Naive B cell (primary cell): ENCODE measurements at places on chromosomes 1 and 21.

DNA sequence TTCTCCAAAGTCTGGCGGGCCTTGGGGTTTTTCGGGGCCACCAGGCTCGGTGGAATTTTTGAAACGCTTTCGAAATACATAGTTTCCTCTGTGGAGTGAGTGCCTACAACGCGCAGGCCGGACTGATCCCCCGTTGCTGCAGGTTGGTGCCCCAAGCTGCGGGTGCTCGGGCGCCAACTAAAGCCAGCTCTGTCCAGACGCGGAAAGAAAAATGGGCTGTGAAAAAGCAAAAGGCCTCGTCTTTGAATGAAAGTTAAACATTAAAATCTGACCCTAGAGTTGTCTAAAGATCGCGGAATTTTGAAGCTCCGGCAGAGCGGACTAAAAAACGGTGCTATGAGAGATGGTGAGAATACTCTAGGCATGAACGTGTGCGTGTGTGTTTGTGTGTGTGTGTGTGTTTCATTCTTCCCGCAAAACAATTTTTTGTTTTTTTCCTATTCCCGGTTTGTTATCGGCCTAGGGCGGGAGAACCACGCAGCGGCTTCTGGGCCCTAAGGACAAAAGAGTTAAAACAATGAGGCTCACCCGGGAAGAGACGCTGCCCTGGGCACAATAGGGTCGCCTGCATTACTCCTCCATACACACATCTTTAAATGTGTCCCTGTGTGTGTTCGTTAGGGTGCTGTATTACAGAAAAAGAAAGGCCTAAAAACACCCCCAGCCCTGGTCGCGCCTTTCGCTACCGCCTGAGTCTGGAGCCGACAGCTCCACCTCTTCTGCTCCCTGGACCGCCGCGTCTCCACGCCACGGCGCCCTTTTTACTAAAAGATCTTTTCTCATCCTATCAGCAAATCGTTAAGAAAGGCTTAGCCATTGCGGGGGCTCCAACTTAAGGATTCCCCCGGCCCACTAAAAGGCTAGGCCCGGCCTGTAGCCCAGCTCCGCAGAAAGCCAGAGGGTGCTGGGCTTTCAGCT is 3.2 kb downstream of the TBX15 start:
- no peak for DNase-seq

DNA sequence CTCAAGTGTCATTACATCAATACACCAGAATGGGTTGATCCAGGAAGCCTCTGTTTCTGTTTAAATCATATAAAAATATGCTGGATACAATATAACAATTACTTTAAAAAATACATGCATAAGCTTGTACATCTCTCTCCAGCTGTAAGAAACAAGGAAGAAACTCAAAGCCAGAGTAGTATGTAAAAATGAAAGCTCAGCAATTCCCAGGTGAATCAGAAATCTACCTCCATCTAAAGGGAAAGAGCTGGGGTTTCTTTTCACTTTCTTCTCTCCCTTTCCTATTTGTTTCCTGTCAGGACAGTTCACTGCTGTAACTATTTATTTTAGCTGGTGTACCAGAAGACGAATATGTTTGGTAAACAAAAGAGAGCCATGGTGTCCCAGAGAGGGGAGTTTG is 301.0 kb upstream of the C1orf87 start:
- DNase-seq = no peak

GRCh38 chr1:38561725-38562124 is 297.8 kb downstream of the RRAGC start:
- DNase-seq = no peak

DNA sequence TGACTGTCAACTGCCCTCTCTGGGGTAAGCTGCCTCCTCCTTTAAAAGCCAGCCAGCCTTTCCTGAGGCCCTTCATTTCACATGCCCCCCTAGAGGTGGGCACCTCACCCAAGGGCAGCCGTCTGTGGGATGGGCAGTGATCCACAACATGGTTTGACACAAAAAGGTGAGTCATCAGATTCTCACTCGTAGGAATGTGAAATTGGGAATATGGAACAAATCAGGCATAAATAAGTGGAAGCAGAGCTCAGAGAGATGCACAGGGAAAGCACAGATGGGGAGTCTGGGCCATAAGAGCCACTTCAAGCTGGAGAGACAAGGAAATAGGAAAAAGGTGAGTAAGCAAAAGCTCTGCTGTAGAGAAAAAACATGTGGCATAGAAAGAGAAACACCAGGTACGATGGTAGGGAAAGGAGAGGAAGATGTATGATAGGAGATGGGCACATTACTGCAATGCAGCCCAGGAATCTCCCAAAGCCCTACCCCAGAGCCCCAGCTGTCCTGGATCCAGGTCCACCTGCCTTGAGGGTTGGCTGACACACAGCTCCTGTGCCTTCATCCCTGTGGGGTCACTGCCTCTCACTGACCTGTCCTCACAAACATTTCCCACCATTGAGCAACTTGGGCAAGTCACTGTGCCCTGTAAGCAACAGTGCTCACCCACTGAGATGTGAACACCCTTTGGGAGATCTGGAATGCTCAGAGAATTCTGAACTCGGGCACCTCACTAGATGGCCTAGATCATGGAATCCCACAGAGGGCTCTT is 86.6 kb downstream of the ASTN1 start:
- no peak for DNase-seq
